Fibroblast of upper back skin (primary cell): ENCODE measurements at places on chromosomes 7 and 10.

GRCh38 chr10:5774987-5775620, 38.1 kb downstream of the GDI2 start:
- no peak for DNase-seq

- peak; percentile 53 for DNase-seq
These were observed 569.4 kb downstream of the HTR7 start for GRCh38 chr10:90288391-90288933.

DNA sequence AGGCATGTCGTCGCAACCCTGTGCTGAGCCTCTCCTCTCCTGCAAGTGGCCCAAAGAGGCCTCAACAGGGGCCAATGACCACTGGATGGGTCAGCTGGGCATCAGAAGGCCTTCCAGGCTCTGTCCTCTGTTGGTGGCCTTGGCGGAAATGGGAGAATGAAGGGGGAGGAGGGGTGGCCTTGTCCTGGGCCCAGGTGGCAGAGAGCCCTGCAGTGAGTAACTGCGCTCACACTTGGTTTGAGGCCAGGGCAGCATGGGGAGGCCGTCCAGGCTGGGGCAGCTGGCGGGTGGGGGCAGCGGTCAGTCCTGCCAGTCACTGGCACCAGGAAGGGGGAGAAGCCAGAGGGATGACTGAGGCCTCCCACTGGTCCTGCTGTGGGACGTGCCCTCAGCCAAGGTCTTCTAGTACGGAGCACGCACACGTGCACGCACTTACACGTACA, 59.8 kb downstream of the LHPP start:
- DNase-seq = no peak

- no peak for DNase-seq
These were observed 29.1 kb downstream of the EPC1 start for GRCh38 chr10:32317795-32318357.

DNA sequence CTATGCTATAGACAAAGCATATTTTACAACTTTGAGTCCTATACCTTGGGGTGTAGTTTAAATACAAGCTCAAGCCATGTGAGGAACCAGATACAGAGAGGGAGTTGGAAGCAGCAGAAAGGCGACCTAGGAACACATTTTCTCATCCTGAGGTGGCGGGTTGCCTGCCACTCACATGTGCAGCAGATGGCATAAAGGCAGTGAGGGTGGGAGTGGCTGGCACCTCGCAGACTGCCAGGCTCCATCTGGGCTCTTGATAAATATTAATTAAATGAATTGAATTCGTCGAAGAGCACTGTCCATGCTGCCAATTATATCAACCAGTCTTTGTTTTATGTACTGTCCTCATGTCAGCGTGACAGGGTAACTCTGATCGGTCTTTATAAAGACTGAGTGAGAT, 79.0 kb upstream of the SEMA3C start:
- no peak for DNase-seq

DNA sequence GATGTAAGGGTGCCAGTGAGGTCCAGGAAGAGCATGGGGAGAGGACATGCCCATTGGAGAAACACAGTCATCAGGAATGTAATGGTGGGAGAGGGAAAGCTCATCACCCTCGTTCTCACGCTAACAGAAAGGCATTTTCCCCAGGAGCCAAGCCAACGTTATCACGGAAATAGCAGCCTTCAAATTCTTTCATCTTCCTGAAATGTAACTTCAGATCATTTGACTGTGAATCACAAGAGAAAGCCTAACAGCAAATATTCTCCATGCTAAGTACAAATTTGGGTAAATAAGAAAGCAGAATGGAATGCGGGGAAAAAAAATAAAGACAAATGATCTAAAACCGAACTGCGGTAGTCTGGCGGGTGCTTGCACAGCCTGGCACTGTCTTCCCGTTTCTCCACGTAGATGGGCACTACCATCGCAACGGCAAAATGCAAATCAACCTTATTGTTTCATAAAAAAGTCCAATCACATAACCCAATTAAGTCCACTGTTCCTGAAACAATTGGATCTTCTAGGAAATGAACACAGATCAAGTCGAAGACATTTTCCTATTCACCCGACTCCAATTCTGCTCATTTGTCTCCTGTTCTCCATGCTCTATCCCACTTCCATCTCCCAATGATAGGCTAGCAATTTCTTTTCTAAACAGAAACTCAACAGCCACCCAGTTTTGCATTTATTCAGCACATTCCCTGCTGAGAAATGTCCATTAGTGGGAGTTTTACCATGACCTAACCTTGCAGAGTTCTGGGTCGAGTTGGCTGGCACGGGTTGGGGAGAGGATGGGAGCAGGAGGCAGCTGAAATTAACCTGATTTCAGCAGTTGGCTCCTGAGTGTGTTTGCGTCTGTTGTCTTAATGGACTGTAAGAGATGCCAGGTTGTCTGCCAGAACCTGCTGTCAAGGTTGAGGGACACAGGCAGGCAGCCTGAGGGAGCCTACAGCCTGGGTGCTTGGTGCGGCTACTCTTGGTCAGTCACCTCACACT, 74.6 kb upstream of the FRMD4A start:
- DNase-seq = peak; percentile 90

GRCh38 chr7:98703916-98704315, 86.8 kb downstream of the NPTX2 start:
- no peak for DNase-seq

DNA sequence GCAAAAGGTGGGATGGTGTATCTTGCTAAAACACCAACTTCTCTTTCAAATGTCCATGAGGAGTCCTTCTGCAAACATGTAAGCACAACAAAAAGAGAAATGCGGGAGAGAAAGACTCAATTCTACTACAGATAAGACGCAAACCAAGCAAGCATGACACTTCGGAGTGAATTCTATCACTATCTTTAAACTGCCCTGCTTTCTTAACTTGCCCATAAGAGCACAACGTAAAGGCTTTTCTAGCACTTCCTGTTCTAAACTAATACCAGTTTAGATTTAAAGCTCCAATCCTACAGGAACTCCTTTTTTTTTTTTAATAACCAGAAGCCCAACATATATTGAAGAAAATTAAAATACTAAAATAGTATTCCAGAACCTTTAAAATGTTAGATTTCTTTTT, 8.4 kb downstream of the RHEB start:
- no peak for DNase-seq

DNA sequence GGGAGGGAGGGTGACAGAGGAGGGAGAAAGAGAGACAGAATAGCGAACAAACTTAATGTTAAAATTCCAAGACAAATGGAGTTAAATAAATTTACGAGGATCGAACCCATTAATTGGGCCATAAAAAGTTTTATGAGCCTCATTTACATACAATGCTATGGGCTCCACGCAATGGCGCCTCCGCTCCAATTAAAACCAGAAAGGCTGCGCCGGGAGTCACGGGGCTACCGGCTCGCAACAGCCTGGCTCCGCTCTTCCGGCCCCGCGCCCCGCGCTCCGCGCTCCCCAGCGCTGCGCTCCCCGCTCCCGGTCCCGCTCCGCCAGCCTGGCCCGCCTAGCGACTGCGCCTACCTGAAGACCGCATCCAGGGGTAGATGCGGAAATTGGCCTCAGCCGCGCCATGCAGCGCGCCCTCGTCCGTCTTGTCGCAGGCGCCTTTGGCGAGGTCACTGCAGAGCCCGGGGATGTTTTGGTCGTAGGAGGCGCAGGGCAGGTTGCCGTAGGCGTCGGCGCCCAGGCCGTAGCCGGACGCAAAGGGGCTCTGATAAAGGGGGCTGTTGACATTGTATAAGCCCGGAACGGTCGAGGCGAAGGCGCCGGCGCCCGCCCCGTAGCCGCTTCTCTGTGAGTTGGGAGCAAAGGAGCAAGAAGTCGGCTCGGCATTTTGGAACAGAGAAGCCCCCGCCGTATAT, 513 bp downstream of the HOXA7 start:
- DNase-seq = no peak

DNA sequence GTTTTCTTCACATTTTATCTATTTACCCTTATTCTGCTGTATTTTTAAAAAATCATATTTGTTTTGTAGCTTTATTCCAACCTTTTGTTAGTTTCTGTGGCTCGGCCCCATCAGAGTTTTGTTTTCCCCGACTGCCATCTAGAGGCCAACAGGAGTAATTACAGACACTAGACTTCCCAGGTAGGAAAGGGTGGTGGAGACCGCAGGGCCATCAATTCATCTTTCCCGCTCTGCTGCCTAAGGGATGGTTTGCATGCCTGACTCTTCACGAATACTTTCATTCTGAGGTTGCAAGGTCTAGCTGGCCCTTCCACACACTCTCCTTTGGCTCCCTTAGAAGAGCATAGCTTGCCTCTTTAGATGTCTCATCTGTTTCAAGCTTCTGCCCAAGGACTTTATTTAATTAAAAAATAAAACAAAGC, 38.3 kb downstream of the LYZL2 start:
- DNase-seq = peak; percentile 54

GRCh38 chr10:112774798-112775197, 175.2 kb upstream of the TCF7L2 start:
- DNase-seq = no peak

DNA sequence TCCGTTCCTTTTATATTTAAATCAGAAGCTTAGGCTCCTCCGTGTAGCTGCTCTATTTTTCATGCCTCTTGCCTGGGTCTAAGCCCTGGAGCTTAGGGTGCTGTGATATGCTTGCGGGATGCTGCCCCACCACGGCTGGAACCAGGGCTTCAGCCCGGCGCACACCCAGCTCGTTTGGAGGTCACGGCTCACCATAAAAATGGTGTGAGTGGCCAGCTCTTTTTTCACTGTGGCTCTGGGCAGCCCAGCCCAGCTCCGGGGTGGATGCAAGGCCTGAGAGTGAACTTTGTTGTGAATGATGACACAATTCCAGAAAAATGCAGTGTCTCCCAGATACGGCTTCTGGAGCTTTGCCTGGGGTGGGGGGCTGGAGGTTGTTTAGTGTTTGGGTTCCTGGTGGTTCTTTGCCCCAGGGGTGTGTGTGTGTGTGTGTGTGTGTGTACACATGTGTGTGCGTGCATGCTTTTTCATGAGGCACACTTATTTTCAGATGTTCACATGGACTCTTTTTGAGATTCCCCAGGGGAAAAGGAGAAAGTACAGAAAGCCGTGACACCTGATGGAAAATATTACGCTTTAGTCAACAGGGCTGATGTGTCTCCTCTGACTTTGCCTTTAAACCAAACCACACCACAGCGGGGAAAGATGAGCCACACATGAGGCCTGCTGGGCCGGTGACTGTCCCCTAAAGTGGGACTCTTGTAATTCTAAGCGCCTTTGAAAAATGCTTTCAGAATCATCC, 46.2 kb downstream of the GRK5 start:
- DNase-seq = peak; percentile 94

DNA sequence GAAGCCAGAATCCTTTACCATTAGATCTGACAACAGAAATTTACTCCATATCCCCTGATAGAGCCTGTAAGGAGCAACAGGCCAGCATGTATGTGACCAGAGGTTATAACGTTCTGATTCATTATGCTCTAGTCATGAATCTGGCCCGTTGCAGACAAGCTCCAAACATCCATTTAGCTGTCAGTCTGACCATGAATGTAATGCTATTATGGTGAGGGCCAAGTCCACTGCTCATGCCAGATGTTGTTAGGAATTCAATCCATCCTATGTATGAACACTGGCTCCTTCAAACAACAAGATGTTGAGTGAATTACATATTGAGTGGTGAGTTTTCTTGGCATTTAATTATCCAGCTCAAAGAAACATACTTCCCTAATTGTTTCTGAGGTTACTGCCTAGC, 610.1 kb upstream of the ANKRD30A start:
- peak; percentile 93 for DNase-seq

DNA sequence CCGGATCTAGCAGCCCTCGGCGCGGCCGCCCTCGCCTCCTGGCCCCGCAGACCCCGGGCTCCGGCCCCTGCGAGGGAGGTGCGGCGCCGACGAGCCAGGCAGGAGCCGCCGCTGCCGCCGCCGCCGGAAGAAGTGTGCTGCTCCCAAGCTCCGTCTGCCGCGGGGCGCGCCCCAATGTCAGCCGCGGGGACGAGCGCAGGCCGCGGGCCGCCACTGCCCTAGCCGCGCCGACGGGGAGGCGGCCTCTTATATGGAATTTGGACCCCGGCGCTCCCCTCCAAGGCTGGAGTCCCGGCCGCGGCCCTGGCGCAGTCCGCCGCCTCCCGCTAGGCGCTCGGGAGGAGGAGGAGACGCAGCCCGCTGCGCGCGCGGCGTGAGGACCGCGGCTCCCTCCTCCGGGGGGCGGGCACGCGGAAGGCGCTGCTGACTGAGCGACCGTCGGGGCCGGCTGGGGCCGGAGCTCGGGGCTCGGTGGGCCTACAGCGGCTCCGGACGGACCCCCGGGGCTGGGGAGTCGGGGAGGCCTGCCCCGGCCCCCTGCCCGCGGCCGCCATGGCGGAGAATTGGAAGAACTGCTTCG, at the start of gene TRIM8:
TSS of gene TRIM8 (plus strand) at position 414 of the 580 bp plus-strand sequence. CDS start at position 553, 139 bp downstream.
- peak; percentile 31 for DNase-seq

GRCh38 chr10:98313598-98313997, 45.6 kb upstream of the LOXL4 start:
- no peak for DNase-seq

GRCh38 chr10:70555371-70555770, 47.2 kb downstream of the PRF1 start:
- DNase-seq = no peak

DNA sequence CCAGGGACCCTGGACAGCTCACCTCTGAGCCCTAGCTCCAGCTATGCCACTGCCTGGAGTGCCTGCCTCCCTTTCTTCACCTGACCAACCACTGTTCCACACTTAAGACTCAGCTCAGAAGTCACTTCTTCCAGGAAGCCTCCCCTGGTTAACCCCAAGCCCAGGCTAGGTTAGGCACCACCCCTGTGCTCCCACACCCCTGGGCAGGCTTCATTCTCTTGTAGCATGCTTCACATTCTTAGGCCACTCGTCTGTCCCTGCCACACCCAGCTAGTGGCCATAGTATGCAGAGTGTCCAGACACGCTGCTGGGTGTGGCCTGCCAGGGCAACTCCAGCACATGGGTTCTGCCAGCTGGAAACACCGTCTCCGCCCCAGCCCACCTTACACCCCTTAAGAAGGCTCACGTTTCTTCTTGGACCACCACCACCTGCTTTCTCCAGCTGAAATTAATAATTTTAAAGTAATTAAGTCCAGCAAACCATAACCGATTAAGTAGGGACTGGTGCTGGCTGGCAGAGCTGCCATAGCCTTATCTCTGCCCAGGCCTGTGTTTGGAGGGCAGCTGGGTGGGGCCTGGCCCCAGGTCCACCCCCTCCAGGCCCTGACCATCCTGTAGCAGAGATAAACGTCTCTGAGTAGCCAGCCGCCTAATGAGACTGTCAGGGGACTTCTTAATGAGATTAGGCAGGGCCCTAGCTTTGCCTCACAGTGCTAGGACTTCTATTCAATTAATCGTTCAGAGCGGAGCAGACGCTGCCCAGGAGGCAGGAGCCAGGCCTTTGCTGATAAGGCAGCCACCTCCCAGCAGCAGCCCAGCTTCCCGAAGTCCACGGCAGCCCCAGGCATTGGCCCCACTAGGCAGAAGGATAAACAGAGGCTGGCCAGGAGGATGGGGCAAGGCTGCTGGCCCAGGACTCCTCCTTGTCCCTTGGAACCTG, 20.5 kb downstream of the GRID1 start:
- no peak for DNase-seq
